GM23248 (cell line): ENCODE measurements at places on chromosomes 3 and 15.

GRCh38 chr15:99015698-99016568, 8.3 kb upstream of the PGPEP1L start:
- peak; percentile 5 for DNase-seq

GRCh38 chr3:182486463-182486862, 306.8 kb upstream of the ATP11B start:
- no peak for DNase-seq

- DNase-seq, result no peak
These were observed 21.2 kb downstream of the DCAF1 start for GRCh38 chr3:51478630-51479029.

DNA sequence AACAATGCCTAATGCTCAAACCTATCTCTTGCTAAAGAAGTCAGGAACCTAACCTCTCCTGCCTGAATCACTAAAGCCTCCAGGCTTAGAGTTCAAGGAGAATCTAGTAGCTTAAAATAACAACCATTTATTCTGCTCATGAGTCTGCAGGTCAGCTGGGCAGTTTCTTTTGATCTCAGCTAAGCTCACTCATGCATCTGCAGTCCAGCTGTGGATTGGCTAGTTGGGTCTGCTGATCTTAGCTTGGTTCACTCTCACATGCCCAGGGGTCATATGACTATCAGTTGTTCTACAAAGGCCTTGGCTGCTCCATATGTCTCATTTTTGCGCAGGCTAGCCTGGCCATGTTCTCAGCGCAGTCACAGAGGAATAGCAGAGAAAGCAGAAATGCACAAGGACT, 109.2 kb upstream of the STT3B start:
- peak; percentile 53 for DNase-seq

DNA sequence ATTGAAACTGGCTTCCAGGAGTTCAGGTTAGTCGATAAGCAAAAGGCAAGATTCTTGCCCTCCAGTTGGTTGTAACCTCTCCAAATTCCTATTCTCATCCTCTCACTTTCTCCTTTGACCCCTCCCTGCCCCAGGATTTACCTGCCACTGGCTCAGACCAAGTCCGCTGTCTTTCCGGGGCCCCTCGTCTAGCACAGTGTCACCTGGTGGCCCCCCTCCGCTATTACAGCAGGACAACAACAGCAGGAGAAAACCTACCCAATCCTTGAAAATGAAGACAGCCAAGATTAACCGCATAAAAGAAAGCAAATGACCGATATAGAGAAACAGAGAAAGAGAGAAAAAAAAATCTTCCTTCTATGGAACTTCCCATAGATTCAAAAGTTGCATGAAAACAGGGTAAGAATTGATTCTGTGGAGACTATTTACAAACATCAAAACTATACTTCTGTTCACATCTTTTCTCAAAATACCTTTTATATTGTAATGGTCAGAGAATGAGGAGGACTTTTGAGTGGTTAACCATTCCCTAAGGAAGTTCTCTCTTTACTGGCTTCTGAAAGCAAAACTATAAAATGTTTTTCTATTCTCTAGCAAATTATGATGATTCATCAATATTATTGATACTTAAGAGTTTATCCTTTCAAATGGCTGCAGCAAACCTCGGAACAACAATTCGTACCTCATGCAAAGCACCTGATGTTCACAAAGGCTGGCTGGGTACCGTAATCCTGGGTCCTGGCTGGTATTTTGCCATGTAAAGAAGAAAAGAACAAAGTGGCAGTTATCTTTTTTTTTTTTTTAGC, 10.0 kb upstream of the ST8SIA2 start:
- DNase-seq, result peak; percentile 44

GRCh38 chr3:46634856-46635255, 22.5 kb downstream of the FAM240A start:
- DNase-seq, result no peak

DNA sequence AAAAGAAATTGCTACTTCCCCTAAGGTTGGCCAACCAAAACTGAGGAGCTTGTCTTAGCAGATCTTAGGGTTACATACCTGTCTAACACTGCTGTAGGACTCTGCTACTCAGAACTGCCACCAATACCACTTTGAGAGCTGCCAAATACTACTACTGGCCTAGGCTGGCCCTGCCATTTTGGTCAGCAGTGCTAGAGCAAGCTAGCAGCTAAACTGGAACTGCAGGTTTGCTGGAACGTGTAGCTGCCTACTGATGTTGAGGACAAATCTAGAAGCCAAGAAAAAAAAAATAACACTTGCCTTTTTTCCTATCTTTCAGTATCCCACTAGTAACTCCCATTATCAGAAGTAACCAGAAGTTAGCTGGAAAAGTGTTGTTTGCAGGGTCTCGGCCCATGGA, 387.4 kb downstream of the RBMS3 start:
- DNase-seq, result no peak

DNA sequence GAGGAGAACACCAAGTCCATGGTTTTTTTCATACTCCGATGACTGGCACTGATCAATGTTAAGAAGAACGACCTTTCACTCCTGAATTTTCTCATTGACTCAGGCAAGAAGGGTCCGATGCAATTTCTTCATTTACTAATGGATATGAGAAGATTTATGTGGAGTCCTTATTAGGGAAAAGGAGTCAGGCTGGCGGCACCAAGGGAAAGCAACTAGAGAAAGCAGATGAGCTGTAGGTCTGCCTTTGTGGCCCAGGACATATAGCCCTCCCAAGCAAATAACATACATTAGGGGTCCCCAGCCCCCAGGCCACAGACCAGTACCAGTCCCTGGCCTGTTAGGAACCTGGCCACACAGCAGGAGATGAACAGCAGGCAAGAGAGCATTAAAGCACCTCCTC, 206.8 kb downstream of the KBTBD8 start:
- no peak for DNase-seq

GRCh38 chr3:103513003-103513402, 1078.2 kb downstream of the ZPLD1 start:
- DNase-seq, result no peak

DNA sequence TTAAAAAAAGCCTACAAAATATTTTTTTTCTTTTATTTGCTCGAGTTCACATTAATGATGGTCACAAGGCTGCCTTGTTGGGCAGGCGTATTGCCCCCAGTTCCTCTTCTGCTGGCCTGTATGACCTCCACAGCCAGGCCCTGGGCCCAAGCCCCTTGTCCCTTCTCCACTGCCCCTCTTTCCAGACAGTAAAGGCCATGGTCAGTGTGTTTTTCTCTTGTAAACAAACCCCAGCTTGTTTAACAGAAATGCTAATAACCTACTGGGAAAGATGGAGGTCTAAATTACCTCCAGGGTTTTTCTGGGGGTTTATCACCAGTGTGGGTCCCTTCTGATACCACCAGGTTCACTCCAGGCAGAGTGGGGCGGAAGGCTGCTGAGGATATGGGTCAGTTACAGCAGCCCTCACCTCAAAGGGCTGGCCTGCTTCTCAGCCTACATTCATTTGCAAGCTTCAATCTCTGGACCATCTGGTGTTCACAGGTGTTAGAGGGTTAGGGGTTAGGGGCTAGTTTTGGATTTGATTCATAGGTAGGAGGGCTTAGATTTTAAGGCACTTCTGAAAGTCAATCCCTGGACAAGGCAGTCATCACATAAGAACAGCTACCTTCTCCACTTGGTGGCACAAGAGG, 2.0 kb upstream of the MANF start:
- DNase-seq, result no peak

DNA sequence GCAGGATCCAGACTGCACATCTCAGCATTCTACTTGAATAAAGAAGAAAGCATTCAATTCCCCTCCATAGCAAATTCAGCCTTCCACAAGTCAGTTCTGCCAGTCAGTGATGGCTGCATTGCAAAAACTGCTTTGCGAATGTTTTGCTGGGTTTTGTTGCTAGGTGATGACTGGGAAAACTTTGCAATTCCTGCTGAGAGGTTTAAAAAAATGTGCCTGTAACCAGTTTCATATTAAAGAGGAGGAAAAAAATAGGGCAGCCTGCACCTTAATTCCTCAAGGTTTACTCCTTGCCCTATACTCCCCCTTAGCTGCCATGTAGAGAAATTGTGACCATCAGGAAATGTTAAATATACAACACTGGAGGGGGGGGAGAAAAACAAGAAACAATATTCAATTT, 225.6 kb upstream of the ATP11B start:
- DNase-seq, result no peak

- peak; percentile 45 for DNase-seq
These were observed 3.8 kb downstream of the VEPH1 start for GRCh38 chr3:157499342-157499963.

- no peak for DNase-seq
These were observed 25.8 kb downstream of the ALS2CL start for GRCh38 chr3:46667657-46668056.

GRCh38 chr3:46972396-46972795, 4.1 kb downstream of the CCDC12 start:
- no peak for DNase-seq

DNA sequence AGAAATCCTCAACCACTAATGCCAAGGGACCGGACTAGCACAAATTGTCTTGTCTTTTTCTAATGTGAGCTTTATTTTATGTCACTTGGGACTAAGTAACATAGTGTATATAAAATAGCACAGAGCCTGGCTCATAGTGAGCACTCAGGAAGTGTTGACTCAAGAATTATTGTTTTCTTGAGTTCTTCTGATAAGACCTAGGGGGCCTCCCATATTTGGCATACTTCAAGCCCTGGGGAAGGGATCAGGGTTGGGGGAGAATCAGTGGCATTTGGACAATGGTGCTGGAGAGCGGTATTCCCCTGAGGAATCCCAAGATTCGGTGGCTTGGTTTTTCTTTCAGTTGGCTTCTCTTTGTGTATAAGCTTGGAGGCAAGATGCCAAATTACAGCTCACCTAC, 19.4 kb downstream of the ZNF80 start:
- no peak for DNase-seq

DNA sequence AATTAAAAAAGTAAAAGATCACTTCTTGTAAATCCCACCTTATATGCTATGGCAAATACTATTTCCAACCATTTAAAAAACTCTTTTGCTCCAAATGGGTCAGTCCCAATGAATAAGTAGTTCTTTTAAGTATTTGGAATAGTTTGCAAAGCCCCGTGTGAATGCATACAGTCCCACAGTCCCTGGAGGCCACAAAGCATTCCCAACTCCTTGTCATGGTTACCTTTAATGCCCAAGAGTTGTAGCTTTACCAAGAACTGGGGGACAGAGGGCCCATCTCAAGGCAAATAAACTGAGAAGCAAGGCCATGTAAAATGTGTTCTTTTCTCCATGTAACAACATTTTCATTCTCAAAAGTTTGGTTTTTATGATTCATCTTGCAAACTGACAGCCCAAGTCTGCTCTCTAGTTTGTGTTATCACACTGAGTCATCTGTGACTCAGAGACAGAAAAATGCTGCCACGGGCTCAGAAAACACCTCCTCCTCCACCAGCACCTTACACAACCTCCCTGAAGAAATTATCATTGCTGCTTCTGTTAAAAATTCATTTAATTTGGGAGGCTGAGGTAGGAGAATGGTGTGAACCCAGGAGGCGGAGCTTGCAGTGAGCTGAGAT, 336.2 kb downstream of the ERC2 start:
- peak; percentile 94 for DNase-seq

DNA sequence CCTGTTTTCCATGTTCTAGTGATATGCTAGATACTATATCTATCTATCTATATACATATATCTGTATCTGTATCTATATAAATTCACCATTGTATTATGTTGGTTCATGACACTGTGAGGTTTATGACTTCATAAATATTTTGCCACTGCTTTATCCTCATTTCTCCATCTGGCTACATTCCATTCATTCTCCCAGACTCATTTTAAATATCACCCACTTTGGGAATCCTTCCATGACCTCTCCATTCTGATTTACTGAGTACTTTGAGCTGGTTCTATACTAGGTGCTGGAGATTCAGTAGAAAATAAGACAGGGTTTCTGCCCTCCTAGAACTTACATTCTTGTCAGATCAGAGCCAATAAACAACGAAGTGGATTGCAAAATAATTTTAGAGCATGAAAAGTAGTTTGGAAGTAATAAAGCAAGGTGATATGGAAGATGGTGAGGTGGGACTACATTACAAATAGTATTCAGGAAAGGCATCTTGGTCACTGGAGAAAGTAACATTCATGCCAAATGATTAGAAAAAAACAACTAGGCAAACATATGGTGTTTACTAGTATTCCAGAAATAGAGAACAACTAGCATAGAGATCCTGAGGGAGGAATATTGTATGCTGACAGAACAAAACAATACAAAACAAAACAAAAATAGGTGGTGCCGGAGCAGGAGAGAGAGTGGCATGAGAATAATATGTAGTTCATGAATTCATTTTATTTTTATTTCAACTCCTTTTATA, 11.6 kb upstream of the PLSCR4 start:
- DNase-seq, result peak; percentile 13

DNA sequence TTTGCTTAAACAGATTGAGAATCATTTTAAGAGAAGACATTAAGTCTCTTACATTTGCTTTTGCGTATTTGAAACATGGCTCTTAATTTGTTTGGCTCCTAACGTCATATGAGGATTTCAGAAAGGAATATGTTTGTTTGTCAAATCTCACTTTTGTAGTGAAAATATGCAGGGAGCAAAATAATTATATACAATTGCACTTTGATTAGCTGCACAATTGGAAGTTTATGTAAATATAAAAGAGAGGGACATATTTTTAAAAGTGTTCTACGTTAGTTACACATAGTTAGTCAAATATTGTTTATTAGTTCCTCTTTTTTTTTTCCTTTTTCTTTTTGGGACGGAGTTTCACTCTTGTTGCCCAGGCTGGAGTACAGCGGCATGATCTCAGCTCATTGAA, 42.7 kb upstream of the GOLIM4 start:
- DNase-seq, result no peak

DNA sequence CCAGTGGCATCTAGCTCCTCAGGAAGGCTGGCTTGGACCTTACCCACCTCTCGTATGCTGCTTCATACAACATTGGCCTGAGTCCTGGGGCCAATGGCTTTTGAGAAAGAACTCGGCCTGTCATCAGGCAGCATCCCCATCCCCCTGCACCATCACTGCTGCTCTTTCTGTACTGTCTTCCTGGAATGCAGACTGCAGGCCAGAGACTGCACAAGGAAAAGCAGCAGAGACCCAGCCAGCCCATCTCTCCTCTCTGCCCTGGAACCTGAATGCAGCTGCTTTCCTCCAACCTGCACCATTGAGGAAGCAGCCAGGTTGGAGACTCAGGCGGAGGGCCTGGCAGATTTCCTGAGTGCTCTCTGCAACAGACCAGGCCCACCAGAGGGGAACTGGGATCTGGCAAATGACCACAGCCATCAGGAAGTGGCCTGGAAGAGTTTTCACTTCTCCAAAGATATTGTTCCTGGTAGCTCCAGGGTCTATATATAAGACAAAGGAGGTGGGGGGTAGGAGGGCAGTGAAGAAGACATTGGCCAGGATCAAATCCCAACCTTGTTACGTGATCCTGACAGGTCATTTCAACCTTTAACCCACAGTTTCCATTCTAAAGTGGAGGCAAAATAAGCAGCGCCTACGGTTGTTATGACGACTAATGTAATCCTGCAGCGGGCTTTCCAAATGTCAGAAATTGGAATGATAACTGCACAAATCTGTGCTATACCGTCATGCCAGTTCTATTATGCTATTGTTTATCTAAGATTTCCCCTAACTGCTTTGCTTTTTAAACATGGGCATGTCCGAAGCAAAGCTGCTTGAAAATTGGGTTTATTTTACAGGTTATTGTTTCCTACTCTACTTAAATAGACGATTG, 24.4 kb upstream of the RAB7A start:
- DNase-seq, result no peak
